Iris pigment epithelial cell (primary cell): ENCODE measurements at places on chromosomes 7 and 10.

DNA sequence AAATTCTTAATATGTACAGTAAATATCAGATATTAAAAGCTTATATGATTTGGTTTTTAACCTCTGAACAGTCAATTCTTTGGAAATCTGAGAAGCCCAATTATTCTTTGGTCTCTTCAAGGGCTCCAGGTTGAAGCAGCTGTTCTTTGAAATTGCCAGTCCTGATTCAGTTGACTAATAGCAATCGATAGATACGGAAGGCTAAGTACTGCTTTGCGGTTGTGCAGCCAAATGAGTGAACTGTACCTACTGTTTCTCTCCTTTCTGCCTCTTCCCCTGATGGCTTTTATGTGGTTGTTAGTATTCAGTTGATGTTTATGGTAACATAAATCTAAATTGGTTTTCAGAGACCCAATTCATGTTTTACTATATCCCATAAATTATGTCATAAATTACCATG is 103.1 kb upstream of the RPA3 start:
- DNase-seq = no peak

DNA sequence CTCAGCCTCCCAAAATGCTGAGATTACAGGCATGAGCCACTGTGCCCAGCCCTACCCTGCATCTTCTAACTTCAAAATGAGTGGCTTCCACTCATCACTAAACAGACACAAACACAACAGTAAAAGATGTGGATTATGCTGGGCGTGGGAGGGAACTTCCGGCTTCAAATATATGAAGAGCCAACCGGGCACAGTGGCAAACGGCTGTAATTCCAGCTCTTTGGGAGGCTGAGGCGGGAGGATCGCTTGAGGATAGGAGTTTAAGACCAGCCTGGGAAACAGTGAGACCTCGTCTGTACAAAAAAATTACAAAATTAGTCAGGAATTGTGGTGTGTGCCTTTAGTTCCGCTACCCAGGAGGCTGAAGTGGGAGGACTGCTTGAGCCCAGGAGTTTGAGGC is 92.2 kb upstream of the GNA12 start:
- DNase-seq = no peak

DNA sequence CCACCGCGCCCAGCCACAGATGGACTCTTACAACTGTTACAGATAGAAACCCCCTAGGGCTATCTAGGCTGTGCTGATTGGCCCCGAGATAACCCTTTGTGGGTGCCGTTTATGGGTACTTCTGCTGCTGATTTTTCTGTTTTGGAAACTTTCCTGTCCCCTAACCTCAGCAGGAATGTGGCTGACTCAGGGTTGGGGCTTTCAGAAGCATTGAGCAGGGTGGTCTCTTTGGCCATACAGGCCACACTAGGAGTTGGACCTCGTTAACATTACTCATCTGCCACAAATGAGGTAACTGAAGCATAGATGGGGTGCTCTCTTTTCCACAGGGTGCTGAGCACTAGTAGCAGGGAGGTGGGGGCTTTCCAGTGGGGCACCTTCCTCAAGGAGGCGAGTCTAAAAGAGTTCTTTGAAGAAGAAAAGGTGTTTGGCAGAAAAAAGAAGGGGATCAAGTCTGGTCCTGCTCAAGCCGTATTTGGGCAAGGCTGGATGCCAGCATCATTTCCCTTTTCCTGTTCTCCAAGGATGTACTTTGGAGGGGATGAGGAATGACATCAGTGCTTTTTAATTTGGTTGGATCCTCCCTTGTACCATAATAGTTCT is 6.4 kb downstream of the ZSCAN25 start:
- DNase-seq = no peak

DNA sequence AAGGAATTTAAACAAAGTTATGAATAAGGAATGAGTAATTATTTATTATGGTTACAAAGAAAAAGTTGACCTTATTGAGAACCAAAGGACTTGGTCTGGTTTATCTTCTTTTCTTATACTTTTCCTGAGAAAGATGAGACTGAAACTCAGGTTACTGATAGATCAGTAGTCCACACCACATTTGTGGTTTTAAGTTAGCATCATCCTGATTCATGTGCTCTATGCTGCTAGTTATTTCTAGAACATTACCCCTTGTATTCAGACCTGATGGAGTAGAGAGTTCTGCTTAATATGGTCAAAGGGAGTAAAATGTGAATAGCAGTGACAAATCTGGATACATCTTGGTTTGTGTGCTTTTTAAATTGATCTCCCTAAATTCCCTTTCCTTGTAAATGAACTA is 63.8 kb downstream of the FOXP2 start:
- DNase-seq = no peak

GRCh38 chr7:30241767-30242166 is 42.6 kb upstream of the ZNRF2 start:
- DNase-seq = no peak

DNA sequence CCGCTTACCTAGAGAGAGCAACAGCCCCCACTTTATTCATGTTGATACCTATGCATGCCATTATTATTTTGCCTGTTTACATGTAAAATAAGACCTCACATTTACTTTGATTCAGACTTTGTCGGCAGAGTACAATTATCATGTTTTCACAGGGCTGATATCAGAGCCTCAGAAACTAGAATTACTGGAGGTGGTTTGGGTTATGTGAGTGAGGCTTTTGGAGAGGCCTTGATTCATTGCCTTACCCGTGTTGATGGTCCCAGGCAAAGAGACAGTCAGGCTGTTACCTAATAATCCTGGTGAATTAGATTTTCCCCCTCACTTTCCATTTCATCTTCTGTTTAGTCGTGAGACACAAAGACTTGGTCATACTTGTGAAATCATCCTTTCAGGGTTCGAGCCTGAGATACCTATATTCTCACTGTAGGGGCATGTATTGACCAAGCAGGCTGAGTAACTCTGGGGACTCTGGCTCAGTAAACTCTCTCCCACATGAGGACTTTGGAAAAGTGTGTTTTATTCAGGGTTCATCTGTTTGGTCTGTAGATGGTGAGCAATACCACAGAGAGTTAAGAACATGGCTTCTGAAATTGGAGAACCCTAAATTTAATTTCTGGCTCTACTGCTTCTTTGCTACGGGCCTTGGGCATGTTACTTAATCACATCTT is 150.9 kb downstream of the CELF2 start:
- DNase-seq = no peak

DNA sequence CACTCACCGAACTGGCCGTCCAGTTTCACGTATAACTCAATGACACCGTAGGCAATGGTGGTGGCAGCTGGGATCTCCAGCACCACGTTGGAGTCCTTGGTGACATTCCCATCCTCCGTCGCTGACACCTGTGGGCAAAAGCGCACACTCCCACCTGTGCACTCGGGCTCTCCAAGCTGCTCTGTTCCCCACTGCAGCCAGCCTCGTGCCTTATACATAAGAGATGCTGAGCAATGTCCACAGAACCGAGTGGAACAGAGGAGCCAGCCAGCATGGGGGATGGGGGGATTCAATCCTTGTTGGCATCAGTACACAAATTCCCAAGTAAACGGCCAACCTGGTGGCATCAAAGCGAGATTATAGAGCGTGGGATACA is 40.0 kb downstream of the GSDME start:
- no peak for DNase-seq

- DNase-seq = no peak
These were observed 148.6 kb upstream of the IMMP2L start for GRCh38 chr7:111710839-111711380.

GRCh38 chr7:122425731-122426130 is 121.2 kb upstream of the FEZF1 start:
- DNase-seq = no peak

GRCh38 chr10:22992075-22992474 is 64.2 kb downstream of the ARMC3 start:
- no peak for DNase-seq

GRCh38 chr7:121621937-121622336 is 225.8 kb upstream of the FAM3C start:
- no peak for DNase-seq

DNA sequence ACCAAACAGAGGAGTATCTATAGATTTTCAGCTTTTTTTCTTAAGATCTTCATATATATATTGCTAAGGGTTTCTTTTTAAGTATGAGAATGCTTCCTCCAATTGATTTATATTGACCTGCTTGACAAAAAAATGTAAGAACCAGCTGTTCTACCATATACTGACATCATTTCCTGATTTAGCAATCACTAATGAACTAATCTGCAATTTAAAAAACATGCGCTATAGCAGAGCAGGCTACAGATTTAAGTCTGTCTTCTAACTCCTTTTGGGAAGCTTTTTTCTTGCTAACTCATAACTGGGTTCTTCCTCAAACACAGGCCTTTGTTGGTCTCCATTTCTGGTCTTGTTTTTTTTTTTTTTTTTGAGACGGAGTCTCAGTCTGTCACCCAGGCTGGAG is 33.2 kb downstream of the ABCC2 start:
- DNase-seq = peak; percentile 45

DNA sequence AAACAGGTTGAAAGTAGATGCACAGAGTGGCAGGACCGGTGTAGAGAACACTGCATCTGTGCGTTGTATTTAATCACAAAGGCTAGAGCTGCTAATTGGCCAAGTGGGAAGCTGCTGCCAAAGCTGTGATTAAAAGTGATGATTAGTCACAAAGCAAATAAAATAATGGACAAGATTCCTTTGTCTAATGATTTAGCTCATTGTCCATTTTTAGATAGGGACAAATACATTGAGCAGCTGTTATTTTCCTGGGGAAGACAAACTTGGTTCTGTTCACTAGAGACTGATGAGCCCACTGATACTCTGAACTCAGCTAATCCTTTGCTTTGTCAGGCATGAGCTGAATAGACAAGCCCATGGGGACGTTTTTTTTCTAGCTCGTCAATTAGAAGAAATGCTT is 19.7 kb downstream of the UBE3C start:
- no peak for DNase-seq

GRCh38 chr10:36606234-36606839 is 519.1 kb upstream of the ANKRD30A start:
- peak; percentile 49 for DNase-seq

DNA sequence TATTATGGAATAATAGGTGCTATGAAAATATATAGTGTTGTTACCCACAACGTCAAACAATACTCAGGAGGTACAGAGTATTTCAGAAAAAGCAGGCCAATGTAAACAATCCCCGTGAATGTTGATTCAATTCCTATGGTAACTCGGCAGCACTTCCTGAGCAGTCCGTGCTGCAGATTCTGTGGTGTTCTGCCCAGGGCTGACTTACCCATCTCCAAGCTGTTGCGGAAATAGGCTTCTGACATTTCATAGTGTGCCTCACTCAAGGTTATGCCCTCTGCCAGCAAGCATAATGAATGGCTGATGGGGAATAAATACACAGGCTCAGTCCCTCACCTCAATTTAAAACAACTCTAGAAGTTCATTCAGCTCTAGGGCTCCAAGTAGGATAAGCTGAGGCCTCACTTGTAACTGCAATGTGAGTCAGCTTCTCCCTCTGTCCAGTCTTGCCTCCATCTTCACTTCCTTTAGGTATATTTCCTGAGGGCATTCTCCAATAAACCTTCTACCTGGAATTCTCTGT is 177.6 kb downstream of the GNAI1 start:
- peak; percentile 94 for DNase-seq

GRCh38 chr7:75992083-75992755 is 2.2 kb downstream of the TMEM120A start:
- DNase-seq = no peak

- DNase-seq = no peak
These were observed 102.8 kb upstream of the DIP2C start for GRCh38 chr10:792083-792791.

DNA sequence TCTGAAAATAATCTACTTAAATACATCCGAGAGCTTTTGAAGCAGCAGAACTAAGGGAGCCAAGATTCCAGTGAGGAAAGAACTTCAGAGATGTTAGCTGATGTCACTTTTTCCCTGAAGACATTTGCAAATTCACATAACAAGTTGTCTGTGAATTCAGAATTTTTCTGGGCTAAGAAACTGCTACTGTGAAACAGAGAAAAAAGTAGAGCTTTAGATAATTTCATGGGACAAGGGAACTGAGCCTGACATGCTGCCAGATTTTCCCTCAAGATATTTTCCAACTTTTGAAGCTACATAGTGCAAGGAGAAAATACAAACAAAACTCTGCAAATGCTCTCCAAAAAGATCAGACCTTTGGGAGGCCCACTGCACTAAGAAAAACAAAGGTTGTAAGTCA is 484.2 kb downstream of the ANKRD7 start:
- no peak for DNase-seq
